SJSA1 (cell line): ENCODE measurements at places on chromosomes 13 and 19.
A peak's percentile ranks its signal among the peaks of the same experiment; 100 is the strongest.

DNA sequence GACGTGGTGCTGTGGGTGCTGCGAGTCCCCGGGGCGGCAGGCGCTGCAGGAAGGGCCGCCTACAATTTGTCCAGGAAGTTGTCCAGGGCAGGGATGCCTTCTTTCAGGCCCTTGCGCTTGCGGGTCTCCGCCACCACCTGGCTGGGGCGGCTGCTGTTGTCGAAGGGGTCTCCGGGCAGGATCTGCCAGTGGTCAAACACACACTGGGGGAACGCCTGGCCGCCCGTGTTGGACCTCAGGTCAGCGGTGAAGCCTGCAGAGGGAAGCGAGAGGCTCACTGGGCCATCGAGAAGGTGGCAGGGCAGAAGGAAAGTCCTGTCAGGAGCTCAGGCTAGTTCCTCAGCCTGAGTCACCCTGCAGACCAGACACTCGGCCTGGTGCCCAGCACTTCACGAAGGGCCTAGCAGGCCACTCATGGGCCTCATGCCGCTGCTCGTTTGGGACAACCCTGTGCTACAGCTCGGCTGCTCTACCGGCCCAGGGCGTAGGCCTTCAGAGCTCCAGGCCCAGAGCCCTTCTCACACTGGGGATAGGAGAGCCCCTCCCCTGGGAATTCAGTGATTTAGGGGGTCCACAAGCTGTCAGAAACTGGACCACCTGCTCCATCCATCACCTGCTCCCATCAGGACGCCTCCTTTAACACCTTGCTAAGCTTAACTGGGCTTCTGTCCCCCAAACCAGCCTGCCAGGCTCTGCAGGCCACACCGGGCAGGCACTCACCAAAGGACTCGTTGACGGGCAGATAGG lies 5.8 kb upstream of the DAPK3 start:
- no peak for DNase-seq

- DNase-seq = no peak
These were observed 744.8 kb downstream of the PCDH17 start for GRCh38 chr13:58376349-58376748.

- DNase-seq = no peak
These were observed 16.1 kb downstream of the ACTL9 start for GRCh38 chr19:8682472-8682871.

GRCh38 chr13:50760751-50761150 lies 82.7 kb downstream of the DLEU7 start:
- DNase-seq = no peak

DNA sequence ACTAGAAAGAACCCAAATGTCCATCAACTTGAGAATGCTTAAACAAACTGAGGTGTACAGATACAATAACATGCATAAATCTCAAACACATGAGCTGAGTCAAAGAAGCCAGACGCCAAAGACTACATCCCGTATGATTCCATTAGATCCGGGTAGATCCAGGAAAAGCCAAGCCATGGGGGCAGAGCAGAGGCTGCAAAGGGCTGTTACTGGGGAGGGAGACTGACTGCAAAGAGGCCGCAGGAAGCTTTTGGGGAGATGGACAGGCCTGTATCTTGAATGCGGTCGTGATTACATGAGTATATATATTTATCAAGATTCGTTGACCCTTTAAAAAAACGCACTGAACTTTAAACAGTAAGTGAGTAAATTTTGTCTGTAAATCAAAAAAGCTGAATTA lies 28.7 kb downstream of the GGACT start:
- no peak for DNase-seq

- peak; percentile 70 for DNase-seq
These were observed at the start of gene PLIN5 for GRCh38 chr19:4534836-4535658. Gene PLIN5 (minus strand): TSS chr19:4535224. CDS start chr19:4534074, 1,150 bp downstream.

GRCh38 chr13:22286338-22286737 lies 615.5 kb downstream of the FGF9 start:
- no peak for DNase-seq

GRCh38 chr13:98873377-98874028 lies 104.4 kb downstream of the DOCK9 start:
- no peak for DNase-seq

DNA sequence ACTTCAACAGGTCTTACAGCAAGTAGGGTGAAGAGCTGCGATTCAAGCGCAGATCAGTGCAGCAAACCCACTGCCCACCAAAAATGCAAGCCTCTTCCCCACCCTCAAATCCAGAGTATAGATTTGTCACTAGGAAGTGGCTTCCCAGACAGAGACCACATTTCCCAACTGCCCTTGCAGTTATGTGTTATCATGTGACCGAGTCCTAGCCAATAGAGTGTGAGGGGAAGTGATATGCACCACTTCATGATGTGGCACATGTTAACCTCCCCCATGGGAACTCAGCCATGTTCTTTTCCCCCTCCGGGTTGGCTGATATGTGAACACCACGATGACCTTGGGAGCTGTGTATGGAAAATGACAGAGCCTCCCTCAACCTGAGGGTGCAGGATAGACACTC lies 50.8 kb downstream of the MBD3L2B start:
- DNase-seq = no peak

DNA sequence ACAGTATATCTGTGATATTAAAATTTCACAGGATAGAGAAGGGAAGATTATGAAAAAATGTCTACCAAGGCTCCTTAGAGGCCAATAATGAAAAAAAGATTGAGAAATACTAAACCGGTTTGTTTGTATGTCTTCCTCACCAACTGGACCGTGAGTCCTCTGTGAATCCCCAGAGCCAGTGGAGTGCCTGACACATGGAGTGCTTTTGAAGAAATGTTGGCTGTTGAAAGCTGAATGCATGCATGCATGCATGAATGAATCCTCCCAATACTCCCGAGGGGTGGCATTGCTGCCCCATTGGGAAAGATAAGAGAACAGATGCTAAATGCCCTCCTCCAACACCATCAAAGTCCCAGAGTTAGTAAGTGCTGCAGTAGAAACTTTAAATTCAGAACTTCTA lies 152.7 kb upstream of the SERP2 start:
- no peak for DNase-seq

DNA sequence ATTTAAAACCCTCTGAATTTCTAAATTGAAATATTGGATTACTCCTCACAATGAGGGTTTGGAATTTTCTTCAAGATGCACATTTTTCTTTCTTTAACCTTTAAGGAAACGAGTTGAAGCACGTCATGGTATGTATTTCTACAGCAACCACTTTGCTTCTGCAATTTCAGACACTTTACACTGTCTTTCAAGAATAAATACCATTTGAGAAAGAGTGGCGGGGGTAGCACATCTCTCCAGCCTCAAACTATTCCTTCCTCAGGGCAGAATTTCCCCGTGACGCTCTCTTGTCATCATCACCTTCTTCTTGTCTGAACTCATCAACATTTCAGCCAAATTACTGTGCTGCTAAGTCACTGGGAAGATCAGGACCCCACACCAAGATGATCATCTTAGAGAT lies 1073.4 kb downstream of the EFNB2 start:
- no peak for DNase-seq

DNA sequence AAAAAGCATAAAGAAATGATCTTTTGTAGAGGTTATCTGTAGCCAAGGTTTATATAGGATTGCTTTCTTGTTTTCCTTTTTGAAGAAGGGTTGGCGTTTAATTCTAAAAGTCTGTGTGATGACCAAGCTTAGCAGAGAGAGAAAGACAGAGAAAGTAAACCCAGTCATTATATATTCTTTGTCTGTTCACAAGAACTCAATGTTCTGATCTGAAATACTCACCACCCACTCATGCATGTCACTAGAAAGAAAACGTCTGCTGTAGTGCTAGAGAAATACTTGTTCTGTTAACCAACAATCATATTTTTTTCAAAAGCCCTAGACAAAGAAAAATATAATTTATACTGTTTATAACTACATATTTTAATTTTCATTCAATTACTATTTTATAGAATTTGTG lies 173.7 kb upstream of the SLITRK5 start:
- no peak for DNase-seq

- DNase-seq = no peak
These were observed 158.4 kb downstream of the RNF17 start for GRCh38 chr13:24922387-24922744.

DNA sequence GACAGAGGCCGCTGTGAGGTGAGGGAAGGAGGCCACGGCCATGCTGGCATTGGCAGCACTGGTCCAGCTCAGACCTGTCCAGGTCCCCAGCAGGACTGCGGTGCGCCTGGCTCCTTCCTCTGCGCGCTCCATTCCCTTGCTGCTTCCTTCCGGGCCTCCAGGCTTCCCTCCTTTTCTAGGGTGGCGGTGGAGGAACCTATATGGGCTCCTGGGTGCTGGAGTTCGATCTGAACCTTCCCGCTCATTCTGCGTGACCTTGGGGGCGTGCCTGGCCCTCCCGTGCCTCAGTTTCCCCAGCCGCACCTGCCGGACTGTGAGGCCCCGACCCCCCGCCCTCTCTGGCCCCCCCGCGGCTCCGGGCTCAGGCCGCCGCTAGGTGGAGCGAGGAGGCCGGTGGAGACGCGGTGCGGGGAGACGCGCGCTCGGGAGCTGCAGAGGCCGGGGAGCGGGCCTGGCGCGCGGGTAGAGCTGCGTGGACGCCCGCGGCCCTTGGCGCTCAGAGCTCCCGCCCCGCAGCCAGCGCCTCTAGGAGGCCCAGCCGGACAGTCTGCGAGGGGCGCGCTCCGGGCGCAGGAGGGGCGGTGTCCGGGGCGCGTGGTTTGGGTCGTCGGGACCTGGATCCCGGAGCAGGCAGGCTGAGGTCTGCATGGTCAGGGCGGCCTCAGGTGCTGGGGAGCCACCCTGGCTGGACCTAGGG lies 29.9 kb downstream of the EFNA2 start:
- peak; percentile 40 for DNase-seq

DNA sequence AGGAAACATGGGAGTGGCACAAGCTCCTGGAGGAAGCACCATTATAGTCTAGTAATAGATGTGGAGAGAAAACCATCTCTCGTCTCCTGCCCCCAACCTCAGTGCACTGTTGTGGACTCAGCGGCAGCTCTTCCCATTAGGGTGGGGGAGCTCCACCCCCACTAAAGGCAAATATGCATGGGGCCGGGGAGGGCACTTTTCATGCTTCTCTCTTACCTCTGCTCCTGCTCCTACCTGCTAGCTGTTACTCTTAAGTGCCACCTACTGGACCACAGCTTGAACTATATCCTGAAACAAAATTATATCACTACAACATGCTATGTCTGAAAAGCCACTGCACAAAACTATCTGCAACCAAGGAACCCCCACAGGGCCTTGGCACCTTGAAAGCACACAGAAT lies 112.6 kb upstream of the DACH1 start:
- no peak for DNase-seq

- no peak for DNase-seq
These were observed 188.2 kb upstream of the TSC22D1 start for GRCh38 chr13:44764302-44764692.

GRCh38 chr13:66618702-66619101 lies 611.4 kb downstream of the PCDH9 start:
- no peak for DNase-seq

DNA sequence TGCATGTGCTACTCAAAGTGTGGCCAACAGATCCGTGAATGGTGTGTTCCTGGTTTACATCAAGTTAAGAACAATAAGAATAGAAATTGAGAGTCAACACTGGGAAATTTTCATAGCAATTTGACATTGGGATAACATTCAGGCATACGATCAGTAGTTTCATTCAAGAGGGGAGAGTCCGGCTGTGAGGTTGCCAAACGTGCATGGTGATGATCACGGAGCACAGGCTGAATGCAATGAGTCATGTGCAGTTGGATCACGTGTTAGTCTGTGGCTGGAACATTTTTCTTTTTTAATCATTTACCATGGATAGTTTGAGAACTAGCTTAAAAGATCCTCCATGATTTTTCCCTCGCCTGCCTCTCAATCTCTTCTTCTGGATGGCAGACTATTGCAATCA lies 2.5 kb upstream of the DCT start:
- no peak for DNase-seq

DNA sequence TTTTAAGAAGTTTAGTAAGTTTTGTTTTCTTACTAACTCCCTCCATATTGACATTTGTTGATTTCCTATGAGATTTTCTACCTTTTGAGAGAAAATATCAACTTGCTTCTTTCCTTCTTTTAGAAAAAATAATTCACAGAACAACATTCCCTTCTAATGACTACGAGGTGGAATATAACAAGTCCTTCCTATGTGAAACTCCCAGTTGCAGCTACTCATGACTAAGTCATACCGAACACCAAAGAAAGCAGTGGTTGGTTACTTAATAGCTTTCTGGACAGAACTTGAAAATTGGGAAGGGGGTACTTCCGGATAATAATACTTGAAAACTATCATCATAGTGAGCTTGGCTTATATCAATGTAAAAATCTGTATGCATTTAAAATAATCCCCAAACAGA lies 144.8 kb downstream of the DACH1 start:
- DNase-seq = no peak
